COLO829 (cell line): ENCODE measurements at places on chromosomes 7 and 10.

DNA sequence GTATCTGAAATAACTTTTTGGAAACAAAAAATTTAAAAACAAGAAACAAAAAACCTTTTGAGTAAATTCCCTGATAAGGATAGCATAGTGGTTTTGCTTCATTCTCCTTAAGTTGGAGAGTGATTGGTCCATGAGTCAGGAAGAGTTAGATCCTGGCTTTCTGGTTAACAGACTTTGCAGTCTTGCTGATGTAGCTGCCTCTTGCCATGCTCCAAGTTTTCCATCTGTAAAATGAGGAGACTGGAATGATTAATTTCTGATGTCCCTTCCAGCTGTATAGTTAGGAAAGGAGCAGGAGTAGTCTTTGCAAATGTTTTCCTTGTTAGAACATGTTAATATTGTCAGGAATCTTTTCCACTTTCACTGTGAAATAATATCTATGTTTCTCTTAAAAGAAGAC, 266.6 kb downstream of the DNAJB9 start:
- DNase-seq: no peak

DNA sequence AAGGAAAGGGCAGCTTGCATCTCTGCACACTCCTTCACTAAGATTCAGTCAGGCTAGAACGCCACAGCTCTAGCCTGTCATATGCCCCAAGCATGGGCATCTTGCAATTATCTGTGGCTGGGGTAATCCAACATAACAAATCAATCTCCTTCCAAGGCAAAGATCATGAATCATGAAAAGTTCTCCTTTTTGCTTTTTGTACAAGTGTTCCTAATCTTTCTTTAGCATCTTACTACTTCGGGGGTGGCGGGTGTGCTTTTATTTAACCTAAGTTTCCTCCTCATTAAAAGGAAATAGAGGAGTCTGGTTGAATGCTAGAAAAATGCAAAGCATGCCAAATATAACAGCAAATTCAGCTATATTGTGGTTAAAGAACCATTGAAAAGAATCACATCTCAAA, 43.5 kb upstream of the NKX2-3 start:
- no peak for DNase-seq

DNA sequence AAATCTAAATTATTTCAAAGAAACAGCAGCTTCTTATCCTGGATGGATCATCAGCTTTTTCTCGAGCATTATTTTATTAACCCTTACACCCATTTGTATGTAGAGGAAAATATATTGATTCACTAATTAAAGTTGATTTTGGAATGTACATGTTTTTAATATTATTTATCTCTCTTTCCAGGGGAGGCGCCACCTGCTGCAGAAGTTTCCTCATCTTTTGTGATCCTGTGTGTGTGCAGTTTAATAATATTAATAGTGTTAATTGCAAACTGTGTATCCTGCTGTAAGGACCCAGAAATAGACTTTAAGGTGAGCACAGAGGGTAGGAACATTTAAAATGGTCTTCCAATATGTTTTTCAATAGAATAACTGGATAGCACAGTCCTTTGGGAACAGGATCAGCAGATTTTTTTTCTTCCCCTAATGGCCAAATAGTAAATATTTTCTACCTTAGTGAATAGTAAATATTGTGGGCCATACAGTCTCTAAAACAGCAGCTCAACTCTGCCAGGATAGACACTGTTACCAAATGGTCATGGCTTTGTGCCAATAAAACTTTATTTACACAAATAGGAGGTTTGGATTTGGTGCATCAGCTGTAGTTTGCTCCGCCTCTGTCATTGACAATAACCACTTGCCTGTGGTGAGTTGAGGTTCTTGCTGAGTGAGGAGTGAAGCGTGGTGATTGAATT, 30.6 kb downstream of the LMTK2 start:
- DNase-seq: no peak

GRCh38 chr10:121084016-121084674, 233.0 kb downstream of the WDR11 start:
- no peak for DNase-seq

DNA sequence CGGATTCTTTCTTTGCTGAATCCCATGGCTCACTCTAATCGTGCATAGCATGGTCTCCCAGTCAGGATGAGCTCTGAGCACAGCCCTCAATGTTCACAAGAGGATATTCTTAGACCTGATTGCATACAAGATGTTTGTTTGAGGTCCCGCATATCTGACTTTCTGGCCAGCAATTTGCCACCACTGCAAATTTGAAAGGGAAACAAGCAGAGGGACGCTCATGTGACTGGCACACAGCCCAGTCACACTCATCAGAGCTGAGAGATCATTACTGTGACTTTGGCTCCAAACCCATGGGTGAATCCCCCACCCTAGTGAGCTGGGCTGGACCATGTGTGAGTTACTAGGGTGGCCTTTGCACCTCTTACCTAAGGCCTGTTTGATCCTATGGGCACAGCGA, 9.9 kb downstream of the TAS2R41 start:
- no peak for DNase-seq
